Glomerular endothelial cell (primary cell): ENCODE measurements at places on chromosomes 2 and 18. TPM values are rescaled to one million over a fixed set of nuclear protein-coding genes. Genes with fewer than 3 reads are reported as not detected.

GALNT5 gene
- total RNA-seq = 0.48 and 2.6 TPM in 2 replicates

MC5R gene
- not detected in 2 replicates for total RNA-seq

- no peak for DNase-seq
Measured at GRCh38 chr2:72037261-72037666, 110.4 kb downstream of the CYP26B1 start.

DNA sequence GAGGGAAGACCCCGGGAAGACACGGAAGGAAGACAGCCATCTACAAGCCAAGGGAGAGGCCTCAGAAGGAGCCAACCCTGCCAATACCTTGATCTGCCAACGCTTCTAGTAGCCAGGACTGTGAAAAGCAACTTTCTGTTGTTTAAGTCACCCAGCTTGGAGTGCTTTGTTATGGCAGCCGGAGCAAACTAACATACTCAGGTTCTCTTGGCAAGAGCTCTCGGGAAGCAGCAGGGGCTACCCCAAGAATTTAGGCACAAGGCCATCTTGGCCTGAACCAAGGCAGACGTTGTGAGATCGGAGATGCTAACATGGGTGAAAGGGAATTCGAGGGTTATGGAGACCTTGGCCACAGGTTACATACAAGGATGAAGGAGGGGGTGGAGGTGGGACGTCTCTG, 78.6 kb upstream of the KLHL29 start:
- no peak for DNase-seq

GRCh38 chr2:160484859-160485520, 8.6 kb downstream of the RBMS1 start:
- DNase-seq = no peak

DNA sequence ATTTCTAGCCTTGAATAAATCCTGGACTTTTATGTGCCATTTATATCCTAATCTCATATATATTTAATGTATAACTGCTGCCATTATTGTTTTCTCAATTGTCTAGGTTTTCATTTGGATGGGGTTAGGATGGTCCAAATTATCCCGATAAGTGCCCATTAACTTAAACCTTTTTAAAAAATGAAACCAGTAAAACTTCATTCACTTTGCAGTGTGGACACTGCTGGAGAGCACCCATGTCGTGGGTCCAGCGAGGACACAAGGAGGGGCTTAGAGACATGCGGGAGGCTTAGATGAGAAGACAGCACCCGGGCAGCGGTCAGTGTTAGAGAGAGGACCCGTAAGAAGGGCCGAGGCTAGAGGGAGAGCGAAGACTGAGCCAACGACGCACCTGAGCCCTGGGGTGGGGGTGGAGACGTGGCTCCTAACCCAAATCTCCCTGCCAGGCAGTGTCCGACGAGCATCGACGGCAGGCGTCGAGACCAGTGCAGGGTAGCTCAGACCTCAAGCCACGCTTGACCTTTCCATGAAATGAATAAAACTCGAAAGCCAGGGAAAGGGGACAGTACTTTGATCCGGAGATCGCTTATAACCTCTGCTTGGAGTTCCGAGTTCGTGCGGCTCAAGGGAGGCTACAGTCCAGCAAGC, 9.0 kb upstream of the EN1 start:
- no peak for DNase-seq
